Memory B cell (primary cell): ENCODE measurements at places on chromosomes 12 and 14.

- no peak for DNase-seq
Measured at GRCh38 chr12:130097798-130098255, 64.4 kb upstream of the FZD10 start.

- no peak for DNase-seq
Measured at GRCh38 chr14:50475460-50475859, 56.9 kb downstream of the MAP4K5 start.

GRCh38 chr14:52043690-52044089 is 25.2 kb downstream of the NID2 start:
- peak; percentile 3 for DNase-seq

GRCh38 chr12:119019166-119019565 is 37.8 kb downstream of the SRRM4 start:
- no peak for DNase-seq

DNA sequence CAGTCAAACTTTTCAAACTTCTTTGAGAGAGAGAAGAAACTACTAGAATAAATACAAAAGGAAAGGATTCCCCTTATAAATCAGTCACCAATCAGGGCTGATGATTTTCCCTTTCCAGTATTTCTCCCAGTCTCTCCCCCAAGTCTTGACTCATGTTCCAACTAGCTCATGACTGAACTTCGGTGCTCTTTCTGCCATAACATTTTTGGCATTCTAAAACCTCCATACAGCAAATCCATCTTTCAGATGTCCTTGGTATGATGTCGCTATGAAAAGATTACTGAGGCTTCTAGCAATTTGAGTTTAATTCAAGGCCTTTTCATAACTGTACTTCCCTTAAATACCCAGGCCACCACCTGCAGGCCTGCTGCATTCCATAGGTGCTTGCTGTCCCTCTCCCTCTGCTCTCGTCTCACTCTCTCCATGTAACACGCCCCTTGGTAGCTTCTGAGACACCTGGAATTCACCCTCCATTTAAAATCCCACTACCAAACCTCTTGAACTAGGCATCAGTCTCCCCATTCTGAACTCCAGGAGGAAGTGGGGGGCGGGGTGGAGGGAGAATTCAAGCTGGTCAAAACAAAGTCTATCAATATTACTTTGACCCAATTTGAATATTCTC is 2.4 kb downstream of the PRKD1 start:
- DNase-seq, result no peak

DNA sequence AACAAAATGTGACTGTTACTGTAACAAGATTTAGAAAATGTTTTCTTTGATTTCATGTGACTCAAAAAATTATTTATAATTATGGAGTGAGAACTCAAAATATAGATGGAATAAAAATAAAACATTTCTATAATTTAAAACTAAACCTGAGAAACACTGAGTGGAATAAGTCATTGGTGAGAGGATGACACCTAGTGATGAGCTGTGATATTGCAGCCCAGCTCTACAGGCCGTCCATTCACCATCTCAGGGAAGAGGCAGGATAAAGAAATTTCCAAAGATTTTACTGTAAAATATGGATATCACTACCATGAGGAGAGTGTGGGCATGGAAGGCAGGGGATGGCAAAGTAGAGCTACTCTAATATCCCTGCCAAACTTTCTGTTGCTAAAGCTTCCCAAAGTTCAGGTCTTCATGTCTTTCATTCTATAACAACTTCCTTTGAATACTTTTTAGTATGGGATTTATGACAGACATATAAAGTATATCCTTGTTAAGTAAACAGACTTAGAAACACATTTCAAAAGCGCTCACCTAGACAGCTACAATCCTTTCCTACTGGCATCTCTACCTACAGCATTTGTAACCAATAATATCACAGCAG is 308.0 kb downstream of the ITPR2 start:
- DNase-seq, result peak; percentile 49

- no peak for DNase-seq
Measured at GRCh38 chr12:70553391-70553859, 83.8 kb downstream of the PTPRB start.
